ENCODE measurements at places on chromosomes 11 and 22.

DNA sequence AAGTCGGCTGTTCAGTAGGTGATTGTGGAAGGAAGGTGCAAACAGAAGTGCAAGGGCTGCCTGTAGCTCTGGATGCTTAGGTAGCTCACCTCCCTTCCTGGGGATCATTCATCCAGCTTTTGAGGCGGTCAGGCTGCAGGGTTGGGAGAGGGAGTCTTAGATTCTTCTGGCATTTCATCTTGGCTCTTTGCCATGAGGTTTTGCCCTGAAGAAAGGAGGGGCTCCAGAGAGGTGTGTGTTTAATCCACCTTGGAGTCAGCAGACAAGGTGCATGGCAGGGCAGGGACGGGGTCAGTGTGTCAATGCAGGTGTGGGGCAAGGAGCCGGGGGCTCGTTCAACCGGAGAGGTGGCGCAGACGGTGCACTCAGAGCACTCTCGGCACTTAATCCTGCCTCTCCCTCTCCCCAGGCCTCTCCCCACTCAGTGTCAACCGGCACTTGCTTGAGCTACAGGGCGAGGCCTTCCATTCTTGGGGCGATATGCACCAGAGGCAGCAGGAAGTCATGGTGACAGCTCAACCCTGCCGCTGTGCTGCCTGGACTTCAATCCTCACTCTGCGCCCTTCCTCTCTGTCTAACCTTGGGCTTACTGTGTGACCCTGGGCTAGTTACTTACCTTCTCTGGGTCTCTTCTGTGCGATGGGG, 7.2 kb downstream of the ADAMTS15 start:
- no peak for DNase-seq

- DNase-seq = no peak
These were observed 51.6 kb downstream of the SBF1 start for GRCh38 chr22:50422961-50423815.

DNA sequence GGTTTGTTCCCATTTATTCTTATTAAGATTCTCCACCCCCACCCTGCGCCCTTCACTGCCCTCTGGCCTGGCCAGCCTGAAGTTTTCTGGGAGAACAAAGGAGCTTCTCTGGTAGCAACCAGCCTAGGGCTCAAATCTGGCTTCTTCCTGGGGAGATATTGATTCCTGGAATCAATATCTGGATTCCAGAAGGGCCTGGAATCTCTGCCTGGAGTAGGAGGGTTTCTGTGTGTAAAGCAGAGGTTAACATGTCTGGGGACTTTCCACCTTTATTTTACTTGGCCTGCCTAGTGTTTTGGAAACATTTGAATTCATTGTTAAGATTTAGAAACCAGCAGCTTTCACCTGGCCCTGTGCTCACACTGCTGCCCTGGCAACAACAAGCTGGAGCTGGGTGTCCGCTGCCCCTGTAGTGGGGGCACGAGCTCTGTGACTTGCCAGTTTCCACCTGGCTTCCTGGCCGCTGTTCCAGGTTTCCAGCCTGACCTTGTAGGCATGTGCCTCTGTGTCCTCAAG, 5.5 kb downstream of the C11orf91 start:
- no peak for DNase-seq

DNA sequence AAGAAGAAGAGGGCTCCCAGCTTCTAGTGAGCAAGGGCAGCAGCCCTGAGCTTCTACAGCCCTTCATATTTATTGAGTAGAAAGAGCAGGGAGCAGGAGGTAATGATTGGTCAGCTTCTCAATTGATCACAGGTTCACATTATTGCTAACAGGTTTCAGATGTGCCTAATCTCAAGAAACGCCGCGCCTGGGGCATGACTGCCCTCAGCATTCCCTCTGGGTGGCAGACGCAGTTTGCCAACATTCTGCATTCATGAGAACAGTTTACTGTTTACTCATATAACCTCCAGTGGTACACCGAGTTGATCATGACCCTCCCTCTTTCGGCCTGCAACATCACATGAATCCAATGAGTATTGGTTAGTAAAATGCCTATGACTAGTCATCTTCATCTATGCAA, 4.7 kb upstream of the ZNF74 start:
- DNase-seq = no peak

DNA sequence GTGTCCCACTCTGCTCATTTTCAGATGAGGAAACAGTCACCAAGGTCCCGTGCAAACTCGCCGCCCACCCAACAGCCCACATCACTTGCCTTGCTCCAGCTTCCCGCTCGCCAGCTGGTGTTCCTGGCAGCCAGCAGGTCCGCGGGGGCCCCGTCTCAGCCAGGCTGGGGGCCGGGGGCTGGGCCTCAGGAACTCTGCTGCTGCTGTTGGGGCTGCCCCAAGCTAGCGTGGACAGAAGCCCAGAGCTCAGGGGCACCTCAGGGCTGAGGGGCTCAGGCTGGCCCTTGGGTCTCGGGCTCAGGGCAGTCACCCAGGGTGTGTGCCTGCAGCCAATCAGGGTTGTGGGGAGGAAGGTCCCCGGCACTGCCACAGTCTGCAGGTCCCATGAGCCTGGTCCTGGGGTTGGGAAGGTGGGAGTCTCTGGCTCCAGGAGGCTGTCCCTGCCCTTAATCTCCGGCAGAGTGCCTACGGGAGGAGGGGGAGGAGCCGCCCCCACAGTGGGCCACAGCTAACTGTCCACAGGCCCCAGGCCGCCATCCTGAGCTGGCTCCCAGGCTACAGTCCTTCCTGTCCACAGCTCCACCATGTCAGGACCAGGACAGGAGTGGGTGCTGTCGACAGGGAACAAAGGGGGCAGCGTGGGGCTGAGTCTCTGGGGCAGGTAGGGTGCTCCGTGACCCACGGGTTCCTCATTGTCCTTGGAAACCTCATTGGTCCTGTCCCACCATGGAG, 65.2 kb downstream of the ARFGAP3 start:
- DNase-seq = no peak

Data from CD4-positive, alpha-beta T cell treated with Interferon alpha-2 for 1 hour (primary cell).